Fibroblast of upper back skin (primary cell): ENCODE measurements at places on chromosomes 7 and 10.

GRCh38 chr7:124801330-124801895 lies 35.8 kb upstream of the GPR37 start:
- DNase-seq: no peak

- no peak for DNase-seq
Measured at GRCh38 chr7:141431140-141431479, 120.1 kb upstream of the AGK start.

DNA sequence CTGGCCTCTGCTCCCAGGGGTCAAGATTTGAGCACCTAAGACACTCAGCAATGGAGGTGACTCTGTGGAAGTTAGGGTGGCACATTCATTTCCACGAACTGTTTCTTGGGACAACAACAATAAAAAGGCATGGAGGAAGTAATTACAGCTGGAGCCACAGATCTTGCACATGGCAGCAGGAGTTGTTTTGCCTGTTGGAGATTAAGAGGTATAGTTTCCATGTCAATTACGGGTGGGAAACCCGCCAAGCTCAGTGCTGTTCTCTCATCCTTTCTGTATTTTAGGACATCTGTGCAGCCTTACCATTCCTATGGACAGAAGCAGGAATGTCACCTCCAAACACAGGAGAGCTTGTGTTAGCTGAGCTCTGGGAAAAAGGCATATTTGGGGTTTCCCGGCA lies 201.2 kb downstream of the SNX10 start:
- no peak for DNase-seq

GRCh38 chr7:2168615-2169311 lies 64.0 kb downstream of the MAD1L1 start:
- DNase-seq: no peak

DNA sequence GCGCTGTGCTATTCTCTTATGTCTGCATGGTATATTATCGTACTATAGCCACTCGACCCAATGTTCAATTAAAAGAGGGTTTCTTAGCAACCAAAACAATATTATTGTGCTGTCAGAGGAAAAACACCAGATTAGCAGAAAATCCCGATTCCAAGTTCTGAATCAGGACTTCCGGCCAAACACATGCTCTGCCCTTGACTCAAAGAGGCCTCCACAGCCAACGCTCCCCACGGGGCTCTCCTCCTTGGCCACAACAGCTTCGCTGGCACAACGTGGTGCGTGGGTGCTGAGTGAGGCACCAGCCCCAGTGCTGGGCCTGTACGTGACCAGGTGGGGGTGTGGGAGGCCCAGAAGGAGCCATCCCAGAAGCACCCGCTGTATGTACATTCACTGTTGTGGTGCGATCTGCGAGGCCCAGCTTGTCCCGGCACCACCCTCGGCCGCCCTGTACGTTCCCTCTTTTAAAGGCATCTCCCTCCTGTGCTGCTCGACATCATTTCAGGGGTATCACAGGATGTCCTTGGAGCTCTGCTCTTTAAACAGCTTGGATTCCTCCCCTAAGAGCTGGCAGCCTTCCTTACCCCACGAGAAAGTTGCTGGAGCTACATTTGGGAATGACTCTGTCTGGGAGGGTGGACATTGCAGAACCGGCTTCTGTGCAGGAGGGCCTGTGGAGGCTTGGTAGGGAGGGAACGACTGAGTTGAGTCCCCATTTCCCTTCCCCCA lies 736.2 kb downstream of the PARD3 start:
- no peak for DNase-seq

DNA sequence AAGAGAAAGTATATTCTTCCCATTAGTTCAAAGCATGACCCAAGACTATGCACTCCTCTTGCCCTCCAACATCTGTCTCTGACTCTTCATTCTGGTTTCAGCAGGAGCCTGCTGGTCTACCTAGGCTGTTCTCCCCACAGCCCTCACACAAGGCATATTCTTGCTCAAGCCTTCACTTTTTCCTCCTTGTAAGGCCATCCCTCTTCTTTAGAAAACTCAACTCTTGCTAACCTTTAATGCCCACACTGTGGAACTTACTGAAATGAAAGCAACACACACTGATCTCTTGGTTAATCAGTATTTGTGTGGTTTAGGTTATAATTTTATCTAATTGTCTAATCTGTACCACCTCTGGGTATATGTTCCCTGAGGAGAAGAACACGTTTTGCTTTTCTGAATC lies 75.8 kb downstream of the PRKCQ start:
- no peak for DNase-seq

DNA sequence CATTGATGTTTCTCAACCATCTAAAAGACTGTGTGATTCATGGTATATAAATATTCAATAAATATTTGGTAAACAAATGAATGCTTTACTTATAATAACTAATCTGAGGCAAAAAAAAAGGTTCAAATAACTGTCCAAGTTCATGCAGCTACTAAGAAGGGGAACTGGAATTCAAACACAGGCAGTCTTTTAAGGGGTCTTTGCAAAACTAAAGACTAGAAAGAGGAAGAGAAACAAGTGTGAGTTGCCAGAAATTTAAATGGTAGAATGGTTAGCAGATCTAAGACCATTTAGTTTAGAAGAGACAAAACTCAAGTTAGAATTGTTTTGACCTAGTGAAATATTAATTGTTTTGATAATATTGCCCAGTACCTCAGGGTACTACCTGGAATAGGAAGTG lies 642.0 kb upstream of the LRRN3 start:
- DNase-seq: no peak

- DNase-seq: no peak
Measured at GRCh38 chr10:12938271-12938670, 63.2 kb downstream of the CCDC3 start.

DNA sequence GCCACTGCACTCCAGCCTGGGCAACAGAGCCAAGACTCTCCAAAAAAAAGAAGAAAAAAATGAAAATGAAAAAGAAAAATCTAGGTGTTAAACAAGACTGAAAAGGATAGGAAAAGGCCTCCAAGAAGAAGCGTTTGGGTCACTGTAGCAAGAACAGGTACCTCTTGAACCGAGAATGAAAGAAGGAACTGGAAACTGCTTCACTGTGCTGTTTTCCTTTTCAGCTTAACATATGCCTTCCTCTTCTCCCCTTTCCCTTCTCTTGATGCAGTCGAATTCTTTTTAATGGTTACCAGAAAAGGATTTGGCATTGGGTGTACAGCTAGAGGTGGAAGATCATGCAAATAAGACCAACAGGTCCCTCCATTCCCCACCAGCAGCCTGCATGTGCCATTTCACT lies 28.1 kb downstream of the LRRC4 start:
- DNase-seq: no peak

DNA sequence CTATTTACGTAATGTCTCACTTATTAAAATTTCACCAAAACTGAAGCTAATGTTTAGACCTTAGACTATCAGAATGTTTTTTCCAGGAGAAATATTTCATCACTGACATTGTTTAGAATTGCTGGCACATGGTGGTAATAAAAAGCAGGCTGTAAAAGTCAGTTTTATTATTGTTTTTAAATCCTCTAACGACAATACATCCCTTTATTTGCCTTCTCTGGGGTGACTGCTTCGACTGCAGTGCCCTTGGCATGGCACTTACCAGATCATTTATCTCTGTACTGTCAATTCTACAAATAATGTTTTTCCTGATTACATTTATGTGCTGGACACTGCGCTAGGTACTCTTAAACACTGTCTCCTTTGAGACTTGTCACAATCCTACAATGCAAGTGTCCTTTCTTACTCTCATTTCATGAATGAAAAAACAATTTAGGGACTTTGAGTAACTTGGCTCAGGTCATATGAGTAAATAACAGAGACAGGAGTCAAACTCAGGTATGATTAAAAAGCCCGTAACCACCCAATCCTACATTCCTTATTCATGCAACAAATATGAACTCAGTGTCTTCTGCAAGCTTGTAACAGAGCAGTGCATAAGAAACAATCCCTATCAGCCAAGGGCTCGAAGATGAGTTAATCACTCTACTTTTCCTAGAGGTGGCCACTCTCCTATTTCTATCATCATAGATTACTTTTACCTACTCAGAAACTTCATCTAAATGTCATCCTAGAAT lies 5.6 kb upstream of the ING3 start:
- no peak for DNase-seq

DNA sequence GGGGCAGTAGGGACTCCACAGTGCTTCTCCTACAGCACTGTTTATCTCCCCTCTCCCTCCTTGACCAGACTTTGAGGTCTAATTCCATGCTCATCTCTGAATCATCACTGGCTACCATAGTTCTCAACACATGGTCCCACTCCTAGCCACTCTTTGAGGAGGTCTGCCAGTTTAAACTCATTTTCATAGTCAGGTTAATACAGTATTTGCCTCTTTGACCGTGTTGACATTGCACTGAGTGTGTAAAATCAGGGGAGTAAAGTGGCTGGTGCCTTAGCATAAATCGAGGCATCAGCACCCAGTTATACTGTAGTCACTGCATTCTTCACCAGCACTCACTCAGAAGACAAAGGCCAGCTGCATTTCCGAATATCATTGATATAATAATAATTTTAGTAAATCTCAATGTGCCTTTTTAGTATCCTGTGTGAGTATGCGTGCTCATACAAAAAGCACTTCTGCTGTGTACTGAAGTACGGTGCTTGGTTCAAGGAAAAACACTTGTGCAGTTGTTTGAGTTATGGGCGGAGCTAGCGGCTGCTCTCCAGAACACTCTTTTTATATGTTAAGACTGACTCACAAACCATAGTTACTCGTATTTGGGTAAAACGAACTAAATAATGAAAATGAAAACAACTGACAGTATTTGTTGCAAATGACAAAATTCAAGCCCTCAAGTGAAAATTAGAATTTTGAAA lies 89.7 kb downstream of the GALNT11 start:
- no peak for DNase-seq

- DNase-seq: no peak
Measured at GRCh38 chr10:5105626-5106025, 11.4 kb downstream of the AKR1C3 start.

GRCh38 chr10:121082984-121083383 lies 231.8 kb downstream of the WDR11 start:
- no peak for DNase-seq

- DNase-seq: peak; percentile 85
Measured at GRCh38 chr7:36390199-36391090, 783 bp downstream of the ANLN start.
